SK-MEL-5 (cell line): ENCODE measurements at places on chromosomes 13 and 19.

GRCh38 chr19:4075373-4075772 lies 8.7 kb upstream of the ZBTB7A start:
- DNase-seq = no peak

GRCh38 chr13:41130356-41130755 lies 2.2 kb downstream of the KBTBD6 start:
- DNase-seq = no peak

- no peak for DNase-seq
These were observed 2.1 kb downstream of the UNC13A start for GRCh38 chr19:17686023-17686521.

GRCh38 chr13:41615528-41615855 lies 158.1 kb downstream of the RGCC start:
- no peak for DNase-seq

DNA sequence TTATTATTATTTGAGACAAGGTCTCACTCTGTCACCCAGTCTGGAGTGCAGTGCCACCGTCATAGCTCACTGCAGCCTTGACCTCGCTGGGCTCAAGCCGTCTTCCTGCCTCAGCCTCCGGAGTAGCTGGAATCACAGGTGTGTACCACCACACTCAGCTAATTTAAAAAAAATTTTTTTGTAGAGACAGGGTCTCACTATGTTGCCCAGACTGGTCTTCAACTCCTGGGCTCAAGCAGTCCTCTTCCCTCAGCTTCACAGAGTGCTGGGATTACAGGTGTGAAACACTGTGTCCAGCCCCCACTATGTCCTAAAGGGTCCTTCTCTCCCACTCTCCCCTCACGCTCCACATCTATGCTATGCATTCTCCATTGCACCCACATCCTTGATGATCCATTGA lies 9.1 kb upstream of the TLE2 start:
- no peak for DNase-seq

DNA sequence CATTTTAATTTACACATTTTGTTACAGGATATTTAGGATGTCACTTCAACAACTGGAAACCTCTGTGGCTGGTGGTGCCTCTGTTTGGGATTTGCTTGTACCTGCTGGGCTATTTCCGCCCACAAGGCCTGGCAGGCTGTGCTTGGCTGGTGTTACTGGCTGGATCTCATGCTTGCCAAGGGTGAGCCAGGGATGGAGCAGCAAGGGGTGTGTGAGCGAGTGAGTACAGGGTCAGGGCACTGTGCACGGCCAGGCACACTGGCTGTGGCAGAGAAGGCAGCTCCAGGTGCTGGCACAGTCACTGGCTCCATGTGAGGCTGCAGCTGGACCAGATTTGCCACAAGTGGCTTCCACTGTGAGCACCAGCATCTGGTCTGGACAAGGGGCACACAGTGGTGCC lies 1254.8 kb downstream of the SLITRK5 start:
- no peak for DNase-seq

DNA sequence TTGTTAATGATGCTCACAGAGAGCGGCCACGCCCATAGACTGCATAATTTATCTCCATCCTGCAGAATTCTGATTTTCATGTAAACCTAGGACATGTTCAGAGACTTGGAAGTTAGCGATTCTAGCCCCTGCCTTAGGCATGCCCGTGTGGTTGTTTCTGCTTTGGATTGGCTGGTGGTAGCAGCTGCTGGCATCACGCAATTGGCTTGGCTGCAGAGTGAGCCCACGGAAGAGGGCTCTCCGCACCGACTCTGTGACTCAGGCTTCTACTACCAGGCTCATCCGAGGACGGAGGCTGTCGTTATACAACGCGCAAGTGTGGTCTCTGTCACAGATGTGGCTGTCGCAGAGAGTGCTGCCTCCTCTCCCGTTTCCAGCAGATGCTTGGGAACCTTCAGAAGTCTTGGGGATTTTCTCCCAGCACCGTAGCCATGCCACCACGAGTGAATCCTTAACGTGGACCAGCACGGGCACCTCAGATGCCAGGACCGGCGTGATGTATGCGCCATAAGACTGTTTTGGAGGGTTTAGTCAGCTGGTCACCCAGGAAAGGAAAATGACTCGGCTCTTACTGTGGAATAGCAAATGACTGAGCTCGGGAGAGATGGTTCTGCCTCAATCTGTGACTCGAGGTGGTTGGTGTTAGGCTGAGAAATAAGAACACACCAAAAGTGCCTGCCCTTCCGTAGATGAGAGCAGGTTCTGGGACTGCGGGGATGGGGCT lies 61.0 kb upstream of the F7 start:
- DNase-seq = peak; percentile 72

DNA sequence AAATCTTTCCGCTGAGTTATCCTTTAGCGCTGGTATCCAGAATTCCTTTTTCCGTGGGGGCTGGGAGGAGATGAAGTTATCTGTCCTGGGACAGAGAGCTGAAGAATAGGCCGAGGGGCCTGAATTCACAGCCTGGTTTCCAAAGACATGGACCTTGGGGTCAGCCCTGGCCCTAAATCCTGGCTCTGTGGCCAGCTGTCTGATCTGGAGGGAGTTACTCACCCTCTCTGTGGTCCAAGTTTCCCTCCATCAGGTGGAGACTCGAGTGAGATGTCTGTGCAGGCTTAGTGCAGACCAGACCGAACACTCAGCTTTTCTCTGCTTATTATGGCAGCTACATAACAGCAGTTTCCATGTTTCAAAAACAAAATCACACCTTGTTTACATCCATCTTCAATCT lies 59.6 kb downstream of the CDADC1 start:
- no peak for DNase-seq

DNA sequence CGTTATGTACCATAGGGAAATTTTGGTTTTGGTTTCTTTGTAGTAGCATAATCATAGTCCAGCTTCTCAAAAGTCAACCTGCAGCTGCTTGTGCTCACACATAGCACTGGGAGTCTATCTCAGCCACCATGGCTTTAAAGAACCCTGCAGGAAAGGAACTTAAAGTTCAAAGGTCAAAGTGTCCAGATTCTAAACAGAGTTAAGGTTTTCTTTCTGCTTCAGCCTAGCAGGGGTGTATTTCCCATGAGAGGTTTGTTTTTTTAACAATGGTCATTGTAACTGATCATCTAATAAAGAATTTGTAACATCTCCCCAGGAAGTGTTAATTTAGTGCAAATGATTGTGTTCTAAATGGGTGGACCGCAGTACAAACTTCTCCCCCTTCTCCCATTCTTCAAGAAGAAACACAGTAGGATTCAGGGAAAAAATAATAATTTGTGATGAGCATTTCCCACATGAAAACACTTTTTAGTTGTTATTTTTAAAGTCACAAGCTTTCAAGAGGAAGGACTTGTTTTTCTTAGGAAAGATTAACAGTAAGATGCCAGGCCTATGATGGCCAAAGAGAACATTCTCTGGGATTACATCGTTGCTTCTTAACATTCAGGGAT lies 168.0 kb downstream of the EFNB2 start:
- no peak for DNase-seq

- DNase-seq = no peak
These were observed 26.4 kb downstream of the ZNF45 start for GRCh38 chr19:43908659-43909058.

- DNase-seq = no peak
These were observed 52.8 kb downstream of the ZNF823 start for GRCh38 chr19:11685676-11686650.

DNA sequence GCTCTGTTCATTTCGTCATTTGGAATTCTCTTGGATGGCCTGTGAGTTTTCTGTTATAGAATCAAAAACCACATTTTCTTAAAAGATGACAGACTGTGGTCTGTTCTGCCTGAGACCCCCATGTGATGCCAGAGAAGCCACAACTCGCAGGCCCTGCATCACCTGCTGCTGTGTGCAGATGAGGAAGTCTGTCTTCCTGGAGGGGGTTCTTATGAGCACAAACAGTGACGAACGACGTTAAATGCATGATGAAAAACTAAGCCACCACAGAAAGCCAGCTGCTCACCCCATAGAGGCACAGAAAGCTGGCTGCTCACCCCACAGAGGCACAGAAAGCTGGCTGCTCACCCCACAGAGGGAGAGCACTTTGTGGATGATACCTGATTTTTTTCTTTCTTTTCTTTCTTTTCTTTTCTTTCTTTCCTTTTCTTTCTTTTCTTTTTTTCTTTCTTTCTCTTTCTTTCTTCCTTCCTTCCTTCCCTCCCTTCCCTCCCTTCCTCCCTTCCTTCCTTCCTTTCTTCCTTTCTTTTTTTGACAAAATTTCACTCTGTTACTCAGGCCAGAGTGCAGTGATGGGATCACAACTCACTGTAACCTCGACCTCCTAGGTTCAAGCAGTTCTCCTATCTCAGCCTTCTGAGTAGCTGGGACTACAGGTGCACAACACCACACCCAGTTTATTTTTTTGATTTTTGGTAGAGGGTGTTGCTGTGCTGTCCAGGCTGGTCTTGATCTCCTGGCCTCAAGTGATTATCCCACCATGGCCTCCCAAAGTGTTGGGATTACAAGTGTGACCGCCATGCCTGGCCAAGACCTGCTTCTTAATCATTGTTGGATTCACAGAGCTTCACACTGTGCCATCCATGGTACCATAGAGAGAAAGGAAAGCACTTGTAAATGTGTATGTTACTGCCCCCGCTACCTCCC lies 1191.4 kb downstream of the UQCRFS1 start:
- DNase-seq = no peak

GRCh38 chr13:56314765-56315164 lies 826.0 kb upstream of the PRR20A start:
- DNase-seq = no peak

DNA sequence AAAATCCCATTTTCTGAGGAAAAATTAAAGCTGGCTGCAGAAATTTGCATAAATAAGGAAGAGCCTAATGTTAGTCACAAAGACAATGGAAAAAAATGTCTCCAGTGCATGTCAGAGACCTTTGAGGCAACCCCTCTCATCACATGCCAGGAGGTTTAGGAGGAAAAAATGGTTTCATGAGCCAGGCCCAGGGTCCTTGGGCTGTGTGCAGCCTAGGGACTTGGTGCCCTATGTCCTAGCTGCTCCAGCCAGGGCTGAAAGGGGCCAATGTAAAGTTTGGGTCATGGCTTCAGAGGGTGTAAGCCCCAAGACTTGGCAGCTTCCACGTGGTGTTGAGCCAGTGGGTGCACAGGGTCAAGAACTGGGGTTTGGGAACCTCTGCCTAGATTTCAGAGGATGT lies 1252.6 kb downstream of the PCDH9 start:
- no peak for DNase-seq

DNA sequence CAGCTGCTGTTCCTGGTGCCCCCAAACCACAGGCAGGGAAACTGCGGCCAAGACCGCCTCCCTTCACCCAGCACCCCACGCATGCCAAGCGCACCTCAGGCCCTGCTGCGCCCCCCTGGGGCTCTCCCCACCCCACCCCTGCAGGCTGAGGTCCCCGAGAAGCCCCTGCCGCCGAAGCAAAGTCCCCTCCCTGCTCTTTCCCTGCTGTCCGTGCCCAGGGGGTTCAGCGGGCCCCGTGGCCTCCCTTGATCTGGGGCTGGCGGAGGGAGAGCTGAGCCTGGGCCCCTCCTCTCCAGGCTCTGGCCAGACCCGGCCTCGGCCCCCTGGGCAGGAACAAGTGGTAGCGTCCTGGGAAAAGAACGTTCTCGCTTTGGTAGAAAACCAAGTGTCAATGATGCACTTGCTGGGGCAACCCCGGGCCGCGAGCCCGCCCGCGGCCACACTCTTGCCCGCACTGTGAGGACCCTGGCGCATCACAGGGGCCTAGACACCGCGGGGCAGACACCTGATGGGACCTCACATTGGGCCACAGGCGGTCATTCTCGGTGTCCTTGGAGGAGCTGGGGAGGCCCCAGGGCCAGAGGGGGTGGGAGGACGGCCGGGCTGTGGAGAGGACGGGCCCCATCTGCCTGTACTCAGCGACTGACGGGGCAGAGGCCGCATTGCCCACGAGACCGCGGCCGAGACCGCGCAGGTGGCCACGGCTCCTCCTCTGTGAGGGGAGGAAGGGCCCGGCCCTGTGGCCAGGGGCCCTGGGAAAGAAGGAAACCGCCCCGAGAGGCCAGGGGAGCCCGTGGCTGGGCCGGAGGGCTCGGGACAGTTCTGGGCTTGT lies 29.0 kb downstream of the GPX4 start:
- no peak for DNase-seq

DNA sequence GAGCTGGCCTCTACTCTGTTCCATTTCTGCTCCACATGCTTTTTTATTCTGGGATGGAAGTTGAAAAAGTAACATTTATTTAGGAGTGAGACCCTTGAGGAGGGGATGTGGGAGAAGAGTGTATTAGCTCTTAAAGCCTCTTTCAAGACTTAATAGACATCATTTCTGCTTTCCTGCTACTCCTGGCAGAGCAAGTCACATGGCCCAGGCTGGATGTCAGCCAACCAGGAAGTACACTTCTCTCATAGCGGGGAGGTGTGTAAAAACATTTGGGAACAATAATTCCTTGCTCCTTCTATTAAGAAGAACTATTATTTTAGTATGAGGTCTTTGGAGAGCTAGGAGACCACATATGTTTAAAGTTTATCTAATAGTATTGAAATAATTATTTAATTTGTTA lies 40.6 kb upstream of the FAM216B start:
- DNase-seq = peak; percentile 25

DNA sequence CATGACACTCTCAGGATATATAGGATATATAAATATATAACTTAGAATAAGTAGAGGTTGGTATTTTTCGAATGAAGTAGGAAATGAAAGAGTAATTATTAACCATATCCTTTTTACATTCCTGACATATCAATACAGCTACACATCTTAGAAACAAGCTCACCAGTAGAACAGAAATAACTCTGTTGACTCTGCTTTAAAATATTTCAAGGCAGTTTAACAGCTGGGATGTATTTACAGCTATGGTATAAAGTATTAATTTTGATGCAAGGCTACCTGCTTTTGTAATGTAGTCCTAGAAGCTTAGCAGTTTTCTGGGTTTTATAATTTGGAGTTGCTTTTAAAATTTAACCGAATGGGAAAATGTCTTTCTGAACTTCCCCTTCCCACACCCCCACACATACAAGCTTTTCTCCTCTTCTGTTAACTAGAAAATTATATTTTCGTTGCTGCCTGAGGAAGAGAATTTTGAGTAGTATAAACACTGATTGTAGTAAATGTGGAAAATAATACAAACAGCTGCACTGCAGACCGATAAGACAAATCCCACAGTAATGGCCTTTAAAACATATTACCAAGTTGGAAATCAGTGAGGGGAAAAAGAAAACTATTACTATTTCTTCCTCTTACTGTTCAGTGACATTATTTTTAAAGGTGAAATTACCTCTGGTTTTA lies 147.7 kb downstream of the GGACT start:
- DNase-seq = peak; percentile 32

- DNase-seq = no peak
These were observed 114.3 kb downstream of the DNAJC3 start for GRCh38 chr13:95791084-95791722.

DNA sequence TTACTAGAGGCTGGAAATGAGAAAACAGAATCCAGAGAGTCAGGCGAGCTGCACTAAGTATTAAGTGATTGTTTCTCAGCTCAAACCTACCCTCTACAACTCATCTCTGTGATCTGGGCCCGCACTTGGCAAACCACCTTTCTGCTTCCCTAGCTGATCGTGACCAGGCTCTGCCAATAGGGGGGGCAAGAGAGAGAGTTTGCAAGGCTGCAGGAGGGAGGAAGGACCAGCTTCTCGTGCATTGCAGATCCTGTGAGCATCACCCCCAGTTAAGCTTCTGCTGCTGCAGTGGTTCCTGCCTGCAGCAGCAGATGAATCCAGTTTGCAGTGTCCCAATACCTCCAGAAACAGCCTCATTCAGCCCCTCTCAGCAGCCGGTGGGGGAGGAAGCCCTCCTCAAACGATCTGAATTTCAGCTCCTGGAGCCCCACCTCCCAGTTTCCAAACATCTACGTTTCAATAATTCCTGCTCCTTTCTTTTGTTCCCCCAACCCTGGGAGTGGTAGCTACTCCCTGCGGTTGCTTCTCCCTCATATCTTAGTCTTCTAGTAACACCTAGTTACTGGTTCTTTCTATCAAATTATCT lies 20.0 kb downstream of the XRCC1 start:
- DNase-seq = peak; percentile 81
